ENCODE measurements at places on chromosomes 6 and 20. TPM values are rescaled to one million over a fixed set of nuclear protein-coding genes. Genes with fewer than 3 reads are reported as not detected.

Gene PACRG
- 21.3 TPM for total RNA-seq

GRCh38 chr6:139270249-139270648 is 21.5 kb downstream of the TXLNB start:
- no peak for DNase-seq

Gene ADGRF4
- not detected for total RNA-seq

Gene LHFPL5
- not detected for total RNA-seq

DNA sequence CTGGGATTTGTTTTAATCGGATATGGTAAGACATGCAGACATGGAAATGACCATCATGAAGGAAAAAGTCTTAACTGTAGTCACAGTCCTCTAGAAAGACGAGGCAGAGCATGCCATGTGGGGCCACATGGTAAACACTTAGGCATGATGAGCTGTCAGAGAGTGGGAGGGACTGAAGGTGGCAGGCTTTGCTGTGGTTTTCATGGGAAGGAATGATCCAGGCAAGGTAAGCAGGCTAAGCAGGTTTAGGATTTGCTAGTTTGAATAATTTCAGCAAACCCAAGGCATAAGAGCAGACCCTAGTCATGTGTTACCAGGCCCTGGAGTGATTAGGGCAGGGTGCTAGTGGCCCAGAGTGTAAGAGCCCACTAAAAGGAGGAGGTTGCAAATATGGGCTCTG is 47.2 kb upstream of the STMND1 start:
- DNase-seq: no peak

- DNase-seq: no peak
Observed at GRCh38 chr6:84653027-84653551, 111.3 kb downstream of the TBX18 start.

DNA sequence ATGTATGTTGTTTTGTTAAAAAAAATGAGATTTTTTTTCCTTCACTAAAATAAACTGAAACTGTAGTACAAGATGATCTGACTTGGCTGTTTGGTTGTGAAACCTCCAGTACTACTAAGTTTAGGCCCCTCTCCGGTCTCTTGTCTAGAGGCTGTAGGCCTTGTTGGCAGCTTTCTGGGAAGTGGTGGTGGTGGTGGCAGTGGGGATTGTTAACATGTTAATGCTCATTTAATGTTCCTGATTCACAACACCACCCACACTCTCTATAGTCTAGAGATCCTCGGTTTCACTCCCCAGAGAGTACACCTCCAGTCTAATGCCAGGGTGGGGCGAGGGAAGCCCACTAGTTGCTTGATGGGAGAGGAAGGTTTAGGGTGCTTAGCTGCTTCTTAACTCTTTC is 24.1 kb downstream of the STK4 start:
- no peak for DNase-seq

DNA sequence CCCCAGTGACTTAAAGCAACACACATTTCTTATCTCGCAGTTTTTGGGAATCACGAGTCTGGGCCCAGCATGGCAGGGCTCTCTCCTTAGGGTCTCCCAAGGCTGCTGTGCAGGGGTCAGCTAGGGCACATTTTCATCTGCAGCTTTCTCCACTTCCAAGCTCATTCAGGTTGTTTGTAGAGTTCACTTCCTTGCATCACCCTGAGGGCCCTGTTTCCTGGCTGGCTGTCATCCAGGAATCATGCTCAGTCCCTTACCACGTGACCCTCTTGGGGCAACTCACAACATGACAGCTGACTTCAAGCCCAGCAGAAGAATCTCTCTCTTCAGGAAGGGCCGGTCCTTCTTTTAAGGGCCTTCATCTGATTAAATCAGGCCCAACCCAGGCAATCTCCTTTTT is 21.3 kb downstream of the SNAP25 start:
- no peak for DNase-seq

Gene SLC22A23
- total RNA-seq: 7.2 TPM
